ENCODE measurements at places on chromosomes 4 and X.
A peak's percentile ranks its signal among the peaks of the same experiment; 100 is the strongest.

- H3K4me1 ChIP-seq, result no peaks in the 10 kb centered on the region
- no peak overlapping the region for H3K27ac ChIP-seq
- H3K27me3 ChIP-seq, result no peaks in the 10 kb centered on the region
- no peak for DNase-seq
These were observed 70.7 kb downstream of the ANKRD50 start for GRCh38 chr4:124641715-124642381.

- peak overlapping the region; percentile 80 for H3K27ac ChIP-seq
- H3K4me1 ChIP-seq, result peaks cover 10% of the 10 kb centered on the region
- no peaks in the 10 kb centered on the region for H3K27me3 ChIP-seq
- H3K4me3 ChIP-seq, result peak overlapping the region; percentile 67
- no peak for DNase-seq
These were observed 113.5 kb downstream of the DHX15 start for GRCh38 chr4:24470666-24471485.

- H3K36me3 ChIP-seq, result no peaks in the 10 kb centered on the region
- H3K4me1 ChIP-seq, result peaks cover 17% of the 10 kb centered on the region
- H3K27me3 ChIP-seq, result no peaks in the 10 kb centered on the region
- H3K4me3 ChIP-seq, result no peak overlapping the region
These were observed 287.6 kb downstream of the ARHGAP24 start for GRCh38 chr4:85762529-85762871.

DNA sequence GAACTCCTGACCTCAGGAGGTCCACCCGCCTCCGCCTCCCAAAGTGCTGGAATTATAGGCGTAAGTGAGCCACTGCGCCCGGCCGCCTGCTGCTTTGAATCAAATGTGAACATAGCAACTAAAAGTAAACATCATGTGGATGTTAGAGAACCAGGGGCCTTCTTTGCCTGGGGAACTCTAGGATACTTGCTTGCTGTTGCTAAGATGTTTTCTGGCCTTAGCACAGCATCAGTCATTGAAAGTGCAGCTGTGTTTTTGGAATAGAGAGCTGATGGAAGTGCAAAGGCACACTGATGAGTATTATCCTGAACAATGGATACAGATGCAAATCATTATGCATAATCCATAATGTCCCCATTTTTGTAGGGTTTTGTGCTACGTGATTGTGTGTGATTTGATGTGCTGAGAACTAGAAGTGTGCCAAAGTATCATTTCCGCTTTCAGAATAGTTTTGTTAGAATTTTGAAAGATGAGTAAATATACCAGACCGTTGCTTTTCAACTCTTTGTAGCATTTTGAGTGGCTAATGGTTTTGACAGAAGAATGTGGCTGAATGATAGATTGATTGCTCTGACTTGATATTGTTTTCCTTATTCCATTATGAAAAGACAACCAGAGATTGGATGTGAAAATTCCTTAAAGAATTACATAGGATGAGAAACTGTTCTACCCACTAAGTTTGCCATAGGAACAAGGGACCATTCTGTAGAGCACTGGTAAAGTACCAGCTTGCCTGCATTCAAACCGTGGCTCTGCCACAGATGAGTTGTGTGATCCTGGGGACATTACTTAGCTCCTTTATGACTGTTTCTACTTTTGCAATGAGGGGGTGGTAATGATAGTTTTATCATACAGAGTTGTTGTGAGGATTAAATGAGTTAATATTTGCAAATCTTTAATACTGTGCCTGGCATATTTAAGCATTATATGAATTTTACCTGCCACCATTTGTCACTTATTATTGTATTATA is 74.7 kb downstream of the REPS2 start:
- no peaks in the 10 kb centered on the region for H3K36me3 ChIP-seq
- no peak for DNase-seq
- H3K27ac ChIP-seq, result no peak overlapping the region
- no peaks in the 10 kb centered on the region for H3K27me3 ChIP-seq
- no peaks in the 10 kb centered on the region for H3K4me1 ChIP-seq
- H3K4me3 ChIP-seq, result no peak overlapping the region

GRCh38 chr4:108030332-108030731 is 40.6 kb downstream of the HADH start:
- peaks cover 6% of the 10 kb centered on the region for H3K4me1 ChIP-seq
- no peak overlapping the region for H3K27ac ChIP-seq
- DNase-seq, result no peak
- H3K4me3 ChIP-seq, result no peak overlapping the region

GRCh38 chrX:40152741-40153344 is 55.1 kb upstream of the BCOR start:
- H3K27me3 ChIP-seq, result peaks cover 5% of the 10 kb centered on the region
- peak overlapping the region; percentile 77 for H3K27ac ChIP-seq
- H3K36me3 ChIP-seq, result no peaks in the 10 kb centered on the region
- H3K4me1 ChIP-seq, result peaks cover 4% of the 10 kb centered on the region
- H3K4me3 ChIP-seq, result peak overlapping the region; percentile 50

DNA sequence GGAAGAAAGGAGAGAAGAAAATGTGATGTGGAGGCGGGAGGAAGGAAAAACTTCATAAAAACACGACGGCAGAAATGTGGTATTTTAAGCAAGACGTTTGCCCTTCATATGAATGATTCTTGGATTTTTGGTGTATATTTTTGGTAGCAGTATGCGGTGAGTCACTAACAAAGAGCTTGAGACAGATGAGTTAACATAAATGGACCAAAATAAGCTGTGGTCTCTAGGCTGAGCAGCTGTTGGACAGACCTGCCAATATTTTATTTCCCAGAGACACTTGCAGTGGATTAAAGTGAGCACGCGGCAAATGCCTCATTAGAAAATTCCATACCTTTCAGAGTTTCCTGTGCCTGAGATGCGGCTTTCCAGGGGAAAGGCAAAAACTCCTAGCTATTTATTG is 43.1 kb upstream of the RPS6KA3 start:
- peaks cover 8% of the 10 kb centered on the region for H3K4me1 ChIP-seq
- DNase-seq, result no peak
- no peaks in the 10 kb centered on the region for H3K36me3 ChIP-seq
- H3K4me3 ChIP-seq, result no peak overlapping the region

GRCh38 chrX:23136816-23137215 is 137.1 kb downstream of the DDX53 start:
- H3K27ac ChIP-seq, result no peak overlapping the region
- DNase-seq, result no peak
- H3K4me1 ChIP-seq, result no peaks in the 10 kb centered on the region
- no peaks in the 10 kb centered on the region for H3K36me3 ChIP-seq

DNA sequence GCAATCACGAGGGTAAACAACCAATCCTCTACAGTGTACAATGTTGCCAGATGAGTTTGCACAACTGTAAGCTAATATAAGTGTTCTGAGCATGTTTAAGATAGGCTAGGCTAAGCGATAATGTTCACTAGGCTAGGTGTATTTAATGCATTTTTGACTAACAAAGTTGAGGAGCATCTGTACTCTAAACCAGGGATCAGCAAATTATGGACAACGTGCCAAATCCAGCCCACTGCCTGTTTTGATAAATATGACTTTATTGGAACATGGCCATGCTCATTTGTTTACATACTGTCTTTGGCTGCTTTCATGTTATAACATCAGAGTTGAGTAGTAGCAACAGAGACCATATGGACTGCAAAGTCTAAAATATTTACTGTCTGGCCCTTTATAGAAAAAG is 46.3 kb upstream of the ARHGEF6 start:
- no peaks in the 10 kb centered on the region for H3K4me1 ChIP-seq
- no peaks in the 10 kb centered on the region for H3K36me3 ChIP-seq
- DNase-seq, result no peak
- H3K4me3 ChIP-seq, result no peak overlapping the region
- no peaks in the 10 kb centered on the region for H3K27me3 ChIP-seq

- H3K4me1 ChIP-seq, result no peaks in the 10 kb centered on the region
- DNase-seq, result no peak
- no peak overlapping the region for H3K27ac ChIP-seq
- H3K4me3 ChIP-seq, result no peak overlapping the region
These were observed 106.5 kb downstream of the ATP11C start for GRCh38 chrX:139826065-139827044.

GRCh38 chr4:101695176-101695575 is 95.4 kb upstream of the BANK1 start:
- no peaks in the 10 kb centered on the region for H3K27me3 ChIP-seq
- H3K4me3 ChIP-seq, result no peak overlapping the region
- H3K36me3 ChIP-seq, result no peaks in the 10 kb centered on the region

DNA sequence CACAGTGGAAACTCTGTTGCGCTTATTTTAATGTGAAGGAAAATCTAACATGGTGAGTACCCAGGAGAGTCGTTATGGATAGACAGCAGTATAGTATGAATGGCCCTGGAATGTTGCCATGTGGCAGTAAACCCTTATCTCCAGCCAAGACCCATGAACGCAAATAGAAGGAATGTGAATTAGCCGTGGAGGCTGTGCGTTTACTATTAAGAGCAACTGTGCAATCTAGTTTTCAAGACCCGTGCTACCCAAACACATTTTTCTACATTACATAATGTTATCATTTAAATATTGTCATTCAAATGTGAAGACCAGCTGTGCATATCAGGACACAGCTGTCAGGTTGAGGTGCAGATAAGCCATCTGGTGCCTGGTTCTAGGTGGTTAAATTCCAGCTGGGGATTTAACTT is 13.3 kb upstream of the AGA start:
- no peak overlapping the region for H3K4me3 ChIP-seq
- no peaks in the 10 kb centered on the region for H3K27me3 ChIP-seq
- H3K4me1 ChIP-seq, result peaks cover 3% of the 10 kb centered on the region
- no peak overlapping the region for H3K27ac ChIP-seq
- H3K36me3 ChIP-seq, result no peaks in the 10 kb centered on the region

- H3K27me3 ChIP-seq, result no peaks in the 10 kb centered on the region
- no peak overlapping the region for H3K27ac ChIP-seq
- no peaks in the 10 kb centered on the region for H3K4me1 ChIP-seq
These were observed 307.1 kb downstream of the TEX13A start for GRCh38 chrX:104913348-104913747.

GRCh38 chrX:3522101-3522650 is 175.7 kb upstream of the MXRA5 start:
- no peaks in the 10 kb centered on the region for H3K36me3 ChIP-seq
- H3K4me3 ChIP-seq, result no peak overlapping the region
- H3K27ac ChIP-seq, result no peak overlapping the region
- DNase-seq, result no peak
- no peaks in the 10 kb centered on the region for H3K4me1 ChIP-seq
- no peaks in the 10 kb centered on the region for H3K27me3 ChIP-seq

GRCh38 chrX:2632533-2633504 is 58.3 kb upstream of the CD99 start:
- no peaks in the 10 kb centered on the region for H3K27me3 ChIP-seq
- H3K36me3 ChIP-seq, result no peaks in the 10 kb centered on the region
- no peaks in the 10 kb centered on the region for H3K4me1 ChIP-seq

- no peak overlapping the region for H3K27ac ChIP-seq
- no peaks in the 10 kb centered on the region for H3K27me3 ChIP-seq
- no peak for DNase-seq
- H3K36me3 ChIP-seq, result no peaks in the 10 kb centered on the region
- no peaks in the 10 kb centered on the region for H3K4me1 ChIP-seq
These were observed 71.3 kb upstream of the ENOX2 start for GRCh38 chrX:130974323-130974722.

- H3K4me1 ChIP-seq, result no peaks in the 10 kb centered on the region
- no peaks in the 10 kb centered on the region for H3K36me3 ChIP-seq
- no peaks in the 10 kb centered on the region for H3K27me3 ChIP-seq
- DNase-seq, result no peak
These were observed 569.1 kb upstream of the GRID2 start for GRCh38 chr4:91734682-91735081.

- no peak for DNase-seq
- H3K36me3 ChIP-seq, result peaks cover 3% of the 10 kb centered on the region
- H3K27me3 ChIP-seq, result no peaks in the 10 kb centered on the region
These were observed 37.6 kb downstream of the PKD2 start for GRCh38 chr4:88045021-88045420.

- no peaks in the 10 kb centered on the region for H3K36me3 ChIP-seq
- no peaks in the 10 kb centered on the region for H3K27me3 ChIP-seq
- peaks cover 7% of the 10 kb centered on the region for H3K4me1 ChIP-seq
- H3K4me3 ChIP-seq, result no peak overlapping the region
- no peak for DNase-seq
- no peak overlapping the region for H3K27ac ChIP-seq
These were observed 35.1 kb upstream of the TAPT1 start for GRCh38 chr4:16261313-16261878.

DNA sequence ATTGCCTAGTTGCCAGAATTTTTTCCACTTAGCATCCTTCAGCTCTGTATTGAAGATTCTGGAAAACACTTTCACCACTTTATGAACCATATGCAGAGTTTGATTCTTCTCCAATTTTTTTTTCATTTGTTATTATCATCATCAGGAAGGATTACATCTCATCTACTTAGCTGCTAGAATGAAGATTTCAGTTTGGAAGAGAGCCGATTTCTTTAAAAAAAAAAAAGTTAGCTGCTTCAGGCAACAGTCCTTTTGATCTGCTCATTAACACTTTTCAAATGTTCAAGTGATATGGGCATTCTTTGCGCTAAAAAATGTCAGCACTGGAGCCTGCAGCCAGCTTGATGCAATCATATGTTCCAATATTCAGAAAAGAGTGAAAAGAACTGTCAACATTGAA is 76.2 kb downstream of the ANTXR2 start:
- no peak for DNase-seq
- H3K36me3 ChIP-seq, result no peaks in the 10 kb centered on the region
- no peak overlapping the region for H3K4me3 ChIP-seq
- H3K27ac ChIP-seq, result no peak overlapping the region

DNA sequence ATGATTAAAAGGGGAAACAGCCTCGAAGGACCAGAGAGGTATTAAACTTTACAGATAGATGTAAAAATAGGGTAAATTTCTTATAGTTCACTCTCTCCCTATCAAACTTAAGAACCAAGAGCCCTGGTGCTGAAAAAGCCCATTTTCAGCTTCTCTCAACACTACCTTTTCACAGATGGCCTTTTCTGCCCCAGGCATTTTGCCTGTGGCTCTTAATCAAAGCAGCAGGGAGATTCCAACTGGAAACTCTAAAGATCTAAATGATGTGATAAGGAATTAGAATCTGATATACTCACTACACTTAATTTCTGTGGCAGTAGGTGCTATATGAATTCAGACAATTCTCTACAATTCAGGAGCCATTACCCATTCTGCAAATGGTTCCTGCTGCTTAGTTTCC is 60.0 kb downstream of the AMMECR1 start:
- H3K27ac ChIP-seq, result no peak overlapping the region
- no peak overlapping the region for H3K4me3 ChIP-seq
- H3K27me3 ChIP-seq, result no peaks in the 10 kb centered on the region
- no peak for DNase-seq

DNA sequence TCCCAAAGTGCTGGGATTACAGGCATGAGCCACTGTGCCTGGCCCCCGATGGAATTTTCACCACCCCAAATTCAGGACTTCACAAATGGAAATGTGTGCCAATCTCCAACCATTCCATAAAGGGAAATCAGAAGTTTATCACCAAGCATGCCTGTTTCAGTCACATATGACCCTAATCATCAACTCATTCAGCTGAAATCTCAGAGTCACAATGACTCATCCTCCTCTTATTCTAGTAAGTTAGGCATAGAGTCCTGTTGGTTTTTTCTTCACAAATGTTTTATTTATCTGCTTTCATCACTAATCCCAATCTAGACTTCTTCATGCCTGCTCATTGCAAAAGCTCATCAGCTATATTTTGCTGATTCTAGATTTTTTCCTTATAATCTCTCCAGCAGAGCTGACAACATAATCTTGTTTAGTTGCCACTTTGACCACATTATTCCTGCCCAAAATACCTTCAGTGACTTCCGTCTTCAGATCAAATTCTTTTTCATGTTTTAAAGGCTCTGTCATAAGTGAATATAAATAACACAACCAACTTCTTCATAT is 83.3 kb downstream of the SLC7A11 start:
- no peak overlapping the region for H3K4me3 ChIP-seq
- no peak for DNase-seq
- no peaks in the 10 kb centered on the region for H3K27me3 ChIP-seq
- H3K27ac ChIP-seq, result no peak overlapping the region

All from gastrocnemius medialis (tissue), 4 donors.